ENCODE measurements at places on chromosomes 1 and 21. TPM values are rescaled to one million over a fixed set of nuclear protein-coding genes. Genes with fewer than 3 reads are reported as not detected.

The KRTAP10-3 gene
- not detected for total RNA-seq

The ZBED6 gene
- 11.0 TPM for total RNA-seq

The CACHD1 gene
- 12.5 TPM for total RNA-seq

The MYOM3 gene
- total RNA-seq = 340 TPM

The OMA1 gene
- 134 TPM for total RNA-seq

The TRIM45 gene
- 7.3 TPM for total RNA-seq

The PEX19 gene
- 30.3 TPM for total RNA-seq

The CFAP57 gene
- 0.52 TPM for total RNA-seq

The OLFML2B gene
- total RNA-seq = 29.7 TPM

The ADSS2 gene
- total RNA-seq = 14.6 TPM

The IGSF9 gene
- total RNA-seq = under 0.01 TPM

The PLPP3 gene
- total RNA-seq = 132 TPM

The BTBD19 gene
- 5.7 TPM for total RNA-seq

The NHLH1 gene
- total RNA-seq = not detected

The ZNF683 gene
- total RNA-seq = not detected

The GPA33 gene
- under 0.01 TPM for total RNA-seq

The MATN1 gene
- 1.6 TPM for total RNA-seq
